ENCODE measurements at places on chromosomes 16 and 17.

DNA sequence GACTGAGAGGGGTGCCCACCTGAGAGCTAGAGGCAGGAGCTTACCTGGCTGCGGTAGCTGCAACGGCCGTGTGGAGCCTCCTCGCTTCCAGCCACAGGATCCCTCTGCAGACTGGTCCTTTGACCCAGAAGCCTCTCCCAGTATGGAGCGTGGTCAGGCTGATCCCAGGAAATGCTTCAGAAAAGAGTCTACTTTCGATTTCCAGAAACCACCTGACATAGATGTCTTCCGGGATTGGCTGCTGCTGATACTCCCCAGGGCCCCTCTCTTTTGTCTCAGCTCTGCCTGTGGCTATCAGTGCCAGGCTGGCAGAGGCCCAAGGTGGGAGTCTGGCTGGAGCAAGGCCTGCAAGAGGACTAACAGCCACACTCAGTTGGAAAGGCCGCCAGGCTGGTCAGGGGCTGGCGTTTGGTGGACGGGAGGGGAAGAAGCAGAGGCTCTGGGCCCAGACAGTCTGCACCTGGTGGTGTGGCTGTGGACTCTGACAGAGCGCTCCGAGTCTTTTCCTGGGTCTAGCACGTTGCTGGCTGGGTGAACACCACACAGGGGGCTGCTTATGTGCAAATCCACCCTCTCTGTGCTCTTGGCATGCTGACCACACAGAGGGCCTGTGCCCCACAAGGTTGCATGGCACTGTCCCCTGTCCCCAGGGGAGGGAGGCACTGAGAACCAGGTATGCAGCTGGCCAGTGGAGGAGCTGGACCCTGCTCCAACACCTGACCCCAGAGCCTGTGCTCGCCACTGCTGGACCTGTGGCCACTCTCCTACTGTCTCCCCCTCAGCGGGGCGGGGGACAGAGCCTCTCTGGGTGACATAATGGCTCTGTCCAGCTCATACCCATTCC lies at the start of gene LGALS3BP:
Gene LGALS3BP (minus strand): TSS at position 144 of the 844 bp plus-strand sequence. CDS start 2,732 bp downstream, outside the sequence.
- peak; percentile 36 for DNase-seq

- DNase-seq = no peak
These were observed 630 bp downstream of the ESRP2 start for GRCh38 chr16:68235108-68235886.

DNA sequence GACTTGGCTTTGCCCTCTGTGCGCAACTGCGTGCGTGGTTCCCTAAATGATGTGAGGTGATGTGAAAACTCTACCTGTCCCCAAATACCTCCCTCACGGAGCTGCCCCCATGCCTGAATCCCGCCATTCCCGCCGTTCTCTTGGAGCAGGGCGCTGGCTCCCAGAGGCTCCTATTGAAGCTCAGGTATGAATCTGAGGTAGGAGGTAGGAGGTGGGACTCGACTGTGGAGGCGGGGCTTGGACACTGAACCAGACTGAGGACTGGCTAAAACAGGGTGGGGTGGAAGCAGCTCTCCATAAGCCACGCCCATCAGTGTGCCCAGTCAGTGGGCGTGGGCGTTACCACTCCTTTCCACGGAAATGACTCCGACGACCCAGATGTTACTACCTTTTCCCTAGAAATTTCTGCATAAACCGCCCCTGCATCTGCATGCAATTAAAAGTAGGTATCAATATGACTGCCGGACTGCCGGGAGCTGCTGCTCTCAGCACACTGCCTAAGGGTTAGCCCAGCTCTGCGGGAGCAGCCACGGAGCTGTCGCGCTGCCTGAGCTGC lies 41.0 kb downstream of the FOXL1 start:
- DNase-seq = no peak

- no peak for DNase-seq
These were observed 439.4 kb downstream of the KCNJ18 start for GRCh38 chr17:22131740-22132139.

DNA sequence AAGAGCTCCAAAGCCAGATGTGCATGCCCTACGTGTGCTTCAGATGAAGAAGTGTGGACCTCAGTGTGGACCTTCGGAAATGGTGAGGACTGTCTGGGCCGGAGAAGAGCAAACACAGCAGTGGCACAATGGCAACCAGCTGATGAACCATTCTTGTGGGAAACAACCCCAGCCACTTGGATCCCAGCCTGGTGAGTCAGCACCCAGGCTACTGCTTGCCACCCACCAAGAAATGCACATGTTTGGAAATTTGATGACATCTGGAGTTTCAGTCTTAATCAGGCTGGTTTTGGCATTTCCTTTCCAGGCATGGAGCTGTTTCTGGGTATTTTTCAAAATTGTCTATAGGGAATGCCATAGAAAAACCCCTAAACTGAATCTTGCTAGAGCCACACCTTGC lies 42.7 kb downstream of the DYNLRB2 start:
- no peak for DNase-seq

GRCh38 chr16:65744401-65744800 lies 622.1 kb upstream of the CDH5 start:
- no peak for DNase-seq

DNA sequence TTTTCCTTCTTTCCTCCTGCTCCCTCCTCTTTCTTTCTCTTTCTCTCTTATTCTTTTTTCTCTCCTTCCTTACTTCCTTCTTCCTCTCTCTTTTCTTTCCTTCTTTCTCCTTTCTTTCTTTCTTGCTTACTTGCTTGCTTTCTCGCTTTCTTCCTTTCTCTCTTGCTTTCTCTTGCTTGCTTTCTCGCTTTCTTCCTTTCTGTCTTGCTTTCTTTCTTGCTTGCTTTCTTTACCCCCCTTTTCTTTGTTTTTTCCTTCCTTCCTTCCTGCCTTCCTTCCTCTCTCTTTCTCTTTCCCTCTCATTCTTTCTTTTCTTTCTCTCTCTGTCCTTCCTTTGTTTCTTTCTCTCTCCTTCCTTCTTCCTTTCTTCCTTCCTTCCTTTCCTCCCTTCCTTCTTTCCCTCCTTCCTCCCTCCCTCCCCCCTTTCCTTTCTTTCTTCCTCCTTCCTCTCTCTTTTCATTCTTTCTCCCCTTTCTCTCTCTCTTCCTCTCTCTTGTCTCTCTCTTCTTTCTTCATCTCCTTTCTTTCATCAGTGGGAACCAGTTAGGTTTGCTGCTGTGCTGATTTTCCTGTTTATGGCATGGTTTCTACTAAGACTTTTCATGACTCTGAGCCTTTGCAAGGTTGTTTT lies 142.9 kb upstream of the CACNG3 start:
- DNase-seq = no peak

DNA sequence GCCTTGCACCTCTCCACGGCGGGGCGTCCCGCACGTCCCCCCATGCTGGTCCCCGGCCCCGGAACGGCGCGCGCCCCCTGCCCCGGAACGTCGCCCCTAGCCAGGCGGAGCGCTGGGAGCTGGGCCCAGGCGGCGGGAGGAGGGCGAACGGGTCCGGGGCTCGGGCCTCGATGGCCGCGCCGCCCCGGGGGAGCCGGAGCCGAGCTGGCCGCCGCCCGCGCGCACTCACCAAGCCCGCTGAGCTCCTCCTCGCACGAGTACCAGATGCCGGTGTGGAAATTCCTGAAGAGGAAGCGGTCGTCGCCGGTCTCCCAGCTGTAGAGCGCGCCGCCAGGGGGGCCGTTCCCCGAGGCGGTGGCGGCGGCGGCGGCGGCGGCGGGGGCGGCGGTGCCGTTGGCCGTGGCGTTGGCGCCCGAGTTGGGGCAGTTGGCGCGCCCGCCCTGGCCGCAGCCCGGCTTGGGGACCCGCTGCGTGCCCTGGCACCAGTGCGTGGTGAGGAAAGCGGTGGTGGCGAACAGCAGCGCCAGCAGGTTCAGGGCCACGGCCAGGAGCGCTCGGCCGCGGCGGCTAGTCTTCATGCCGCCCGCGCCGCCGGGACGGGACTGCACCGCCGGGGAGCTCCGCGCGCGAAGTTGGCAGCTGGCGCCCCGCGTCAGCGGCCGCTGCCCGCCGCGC lies 530 bp downstream of the GSG1L start:
- no peak for DNase-seq

DNA sequence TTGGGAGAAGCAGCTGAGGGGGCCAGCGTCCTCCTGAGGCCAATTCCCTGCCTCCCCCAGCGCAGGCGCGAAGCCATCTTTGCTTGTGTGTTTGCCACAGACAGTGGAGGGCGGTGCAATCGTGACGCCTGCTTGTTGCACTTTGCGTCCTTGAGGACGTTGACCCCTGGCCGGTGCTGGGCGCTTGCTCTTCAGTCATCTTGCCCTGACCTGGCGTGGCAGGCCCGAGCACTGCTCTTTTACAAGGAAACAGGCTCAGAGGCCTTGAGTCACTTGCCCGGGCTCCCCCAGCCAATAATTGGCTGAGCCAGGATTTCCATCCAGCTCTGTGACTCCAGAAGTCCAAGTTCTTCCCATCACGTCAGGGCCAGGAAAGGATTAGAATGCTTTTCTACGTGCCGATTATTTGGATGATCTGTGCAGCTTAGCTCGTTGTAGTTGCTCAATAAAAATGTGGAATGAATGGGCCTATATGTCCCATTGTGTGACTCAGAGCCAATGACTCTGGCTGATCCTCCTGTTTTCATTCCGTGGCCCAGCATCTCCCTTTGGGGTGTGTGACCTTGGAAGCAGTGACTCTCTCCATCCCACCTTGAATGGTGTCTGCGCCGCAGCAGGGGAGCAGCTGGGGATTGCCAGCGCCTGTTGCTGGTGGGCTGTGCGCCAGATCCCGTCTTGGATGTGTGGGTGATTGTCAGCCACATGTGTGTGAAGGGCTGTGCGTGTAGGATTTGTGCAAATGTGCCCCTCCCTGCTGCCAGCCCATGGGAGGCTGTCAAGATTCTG lies 214.1 kb downstream of the SEC14L1 start:
- no peak for DNase-seq

DNA sequence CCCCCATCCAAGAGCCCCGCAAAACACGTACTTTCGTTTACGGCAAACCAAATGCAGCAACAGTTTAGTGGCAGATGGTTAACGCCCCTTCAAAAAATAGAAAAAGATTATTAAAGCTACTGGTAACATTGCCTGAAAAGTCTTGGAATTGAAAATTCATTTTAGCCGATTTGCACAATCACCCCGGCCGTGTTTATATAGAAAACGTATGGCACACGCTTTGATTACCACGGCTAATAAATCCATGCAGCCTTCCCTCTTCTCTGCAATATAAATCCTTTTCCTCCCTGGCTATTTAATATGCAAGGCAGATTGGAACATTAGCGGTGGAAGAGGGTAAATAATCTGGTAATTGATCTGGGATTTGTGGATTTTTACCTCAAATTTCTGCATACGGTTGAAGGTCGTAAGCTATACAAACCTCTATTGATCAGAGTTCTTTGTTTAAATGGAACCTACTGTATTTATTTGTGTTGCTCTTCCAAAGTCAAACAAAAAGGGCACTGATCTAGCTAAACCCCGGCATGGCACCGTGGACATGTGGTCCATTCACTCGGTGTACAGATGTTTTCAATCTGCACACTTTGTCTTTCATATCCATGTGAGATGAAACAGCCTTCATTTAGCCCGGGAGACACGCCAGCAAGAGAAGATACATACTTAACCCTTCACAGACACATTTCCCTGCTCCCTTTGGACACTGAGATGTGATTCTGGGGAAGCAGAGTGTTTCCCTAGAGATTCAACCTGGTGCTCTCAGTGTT lies 238.1 kb upstream of the MAF start:
- DNase-seq = no peak

- no peak for DNase-seq
These were observed 49.2 kb downstream of the PDPK1 start for GRCh38 chr16:2586901-2587480.

DNA sequence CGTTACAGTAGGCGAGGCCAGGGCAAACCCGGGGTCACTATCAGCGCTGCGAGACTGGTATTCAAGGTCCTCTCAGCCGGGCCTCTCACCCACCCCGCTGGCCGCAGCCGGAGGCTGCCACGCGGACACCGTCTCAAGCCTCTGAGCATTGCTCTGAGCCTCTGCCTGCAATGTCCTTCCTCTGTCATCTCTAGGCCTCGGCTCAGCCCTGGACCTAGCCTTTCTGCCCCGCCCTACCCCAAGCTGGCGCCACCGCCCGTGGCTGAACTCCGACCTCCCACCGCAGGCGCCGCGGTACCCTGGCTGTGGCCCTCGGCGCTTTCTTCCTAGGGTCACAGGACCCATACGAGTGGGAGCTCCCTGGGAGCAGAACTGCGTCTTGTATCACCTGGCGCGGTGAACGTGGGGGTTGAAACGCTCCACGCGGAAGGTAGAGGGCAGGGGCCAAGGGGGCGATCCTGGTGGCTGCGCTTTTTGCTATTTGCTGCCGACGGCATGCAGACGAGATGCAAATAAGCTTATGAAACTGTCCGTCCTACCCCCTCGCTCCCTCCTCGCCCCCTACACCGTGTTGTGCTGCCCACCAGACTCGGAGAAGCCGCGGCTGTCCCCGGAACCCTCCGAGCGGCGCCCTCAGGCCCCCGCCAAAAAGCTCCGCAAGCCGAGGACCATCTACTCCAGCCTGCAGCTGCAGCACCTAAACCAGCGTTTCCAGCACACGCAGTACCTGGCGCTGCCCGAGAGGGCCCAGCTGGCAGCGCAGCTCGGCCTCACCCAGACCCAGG lies 3.7 kb downstream of the DLX4 start:
- DNase-seq = no peak

DNA sequence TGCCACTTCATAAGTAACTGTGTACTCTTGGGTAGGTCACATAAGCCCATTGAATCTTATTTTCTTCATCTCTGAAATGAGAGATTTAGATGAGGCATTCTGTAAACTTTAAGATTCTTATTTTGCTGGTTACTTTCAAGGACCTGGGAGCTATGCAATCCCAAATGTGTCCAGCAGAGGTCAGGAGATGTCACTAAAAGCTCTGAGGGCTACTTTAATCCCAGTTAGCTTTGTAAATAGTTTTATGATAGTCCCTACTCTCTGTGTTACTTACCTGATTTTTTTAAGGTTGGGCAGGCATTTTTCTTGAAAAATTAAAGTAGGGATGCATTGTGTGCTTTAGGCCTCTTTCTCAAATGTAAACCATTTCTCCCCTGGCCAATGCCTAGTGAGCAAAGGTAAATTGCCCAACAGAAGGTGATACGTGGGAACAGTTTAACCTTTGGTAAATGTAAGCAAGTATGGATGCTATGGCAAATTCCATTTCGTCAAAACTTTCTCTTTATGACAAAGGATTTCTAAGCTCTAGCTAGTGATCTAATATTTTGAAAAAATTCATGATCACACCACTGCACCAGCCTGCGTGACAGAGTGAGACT lies 57.1 kb upstream of the WSB1 start:
- DNase-seq = peak; percentile 76

- no peak for DNase-seq
These were observed 26.4 kb downstream of the CPD start for GRCh38 chr17:30405161-30405560.

DNA sequence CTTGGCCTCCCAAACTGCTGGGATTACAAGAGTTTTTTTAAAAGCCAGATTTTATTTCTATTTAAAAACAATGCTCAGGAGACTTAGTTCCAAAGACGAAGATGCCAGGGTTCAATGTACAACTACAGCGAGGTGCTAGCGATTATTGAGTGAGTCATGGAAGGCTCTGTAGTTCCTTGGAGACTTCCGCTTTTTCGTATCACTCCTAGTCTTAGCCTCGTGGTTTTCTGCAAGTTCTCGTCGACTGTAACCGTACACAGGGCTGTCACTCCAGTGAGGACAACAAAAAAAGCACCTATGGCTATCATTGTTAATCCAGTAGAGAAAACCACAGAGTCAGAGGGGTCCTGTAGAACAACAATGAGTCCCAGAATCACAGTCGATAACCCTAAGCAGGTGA lies 22.7 kb upstream of the ZC3H7A start:
- DNase-seq = no peak

GRCh38 chr16:750485-750884 lies 9.7 kb upstream of the CIAO3 start:
- no peak for DNase-seq

Data from CD4-positive, alpha-beta T cell treated with Interleukin-21 for 1 hour (primary cell).